ENCODE measurements at places on chromosomes 6 and 20. TPM values are rescaled to one million over a fixed set of nuclear protein-coding genes. Genes with fewer than 3 reads are reported as not detected.
A peak's percentile ranks its signal among the peaks of the same experiment; 100 is the strongest.

GRCh38 chr6:37200085-37200484, 30.1 kb downstream of the PIM1 start:
- DNase-seq, result no peak

GRCh38 chr6:40116832-40117231, 182.6 kb upstream of the MOCS1 start:
- DNase-seq, result no peak

DNA sequence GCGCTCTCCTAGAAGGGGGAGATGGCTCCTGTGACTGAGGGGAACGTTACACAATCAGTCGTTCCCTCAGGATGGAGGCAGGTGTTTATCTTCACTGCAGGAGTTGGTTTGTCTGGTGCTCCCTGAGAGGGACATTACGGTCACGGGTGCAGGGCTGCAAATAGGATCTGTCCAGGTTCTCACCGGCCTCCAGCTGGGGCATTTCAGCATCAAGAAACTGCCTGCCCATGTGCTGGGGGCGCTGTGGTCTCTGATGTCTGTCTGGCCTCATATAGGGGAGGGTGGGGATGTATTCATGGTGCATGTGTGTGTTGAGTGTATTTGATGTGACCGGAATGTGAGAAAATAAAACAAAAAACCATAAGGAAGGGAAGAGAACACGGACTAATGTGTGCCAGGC, 77.1 kb downstream of the TBC1D7 start:
- no peak for DNase-seq

DNA sequence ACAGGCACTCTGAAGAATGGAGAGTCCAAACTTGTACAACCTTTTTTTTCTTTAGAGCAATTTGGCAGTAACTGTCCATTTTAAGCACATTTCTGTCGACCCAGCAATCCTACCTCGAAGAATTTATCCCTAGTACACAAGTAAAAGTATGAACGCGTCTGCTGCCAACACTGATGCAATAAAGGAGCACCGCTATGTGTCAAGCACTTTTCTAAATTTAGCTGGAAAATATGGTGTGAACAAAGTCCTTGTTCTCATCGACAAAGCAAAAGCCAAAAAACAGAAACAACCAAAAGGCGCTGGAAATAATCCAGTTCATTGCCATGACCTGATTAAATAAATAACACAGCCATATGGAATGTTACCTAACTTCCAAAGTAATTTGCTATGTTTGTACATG, 1.1 kb downstream of the DPM1 start:
- DNase-seq, result no peak

DNA sequence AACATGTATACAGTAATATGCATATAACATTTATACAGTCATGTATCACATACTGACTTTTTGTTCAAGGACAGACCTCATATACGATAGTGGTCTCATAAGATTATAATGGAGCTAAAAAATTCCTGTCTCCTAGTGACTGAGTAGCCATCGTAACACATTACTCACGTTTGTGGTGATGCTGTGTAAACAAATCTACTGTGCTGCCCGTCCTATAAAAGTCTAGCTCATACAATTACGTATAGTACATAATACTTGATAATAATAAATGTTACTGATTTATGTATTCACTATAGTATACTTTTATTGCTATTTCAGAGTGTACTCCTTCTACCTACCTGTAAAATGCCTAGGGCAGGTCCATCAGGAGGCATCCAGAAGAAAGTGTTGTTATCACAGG, 17.4 kb downstream of the SERAC1 start:
- no peak for DNase-seq

DNA sequence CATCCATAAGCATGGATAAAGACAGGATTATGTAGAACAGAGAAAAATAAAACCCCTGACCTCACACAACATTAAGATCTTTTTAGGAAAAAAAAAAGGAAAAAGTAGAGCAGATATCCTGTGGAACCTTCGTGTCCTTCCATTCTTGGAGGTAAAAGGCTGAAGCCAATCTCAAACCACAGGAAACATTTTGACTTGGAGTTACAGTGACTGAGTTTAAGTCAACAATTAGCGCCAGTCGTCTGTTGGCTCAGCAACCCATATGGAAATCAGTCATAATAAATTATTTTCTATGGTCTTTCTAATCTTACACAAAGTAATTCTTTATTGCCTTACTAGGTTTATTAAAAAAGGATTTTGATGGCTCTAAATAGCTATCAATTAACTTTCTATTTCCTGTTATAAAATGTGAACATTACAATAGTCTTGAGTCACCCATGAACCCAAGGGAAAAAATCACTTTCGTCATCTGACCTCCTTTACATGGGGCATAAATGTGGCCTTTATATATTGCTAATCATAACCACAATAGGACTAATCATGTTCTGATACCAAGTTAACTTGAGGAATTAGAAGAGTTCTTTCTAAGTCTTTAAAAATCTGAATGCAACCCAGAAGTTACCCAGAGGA, 592.9 kb downstream of the TFAP2B start:
- DNase-seq, result peak; percentile 77

DNA sequence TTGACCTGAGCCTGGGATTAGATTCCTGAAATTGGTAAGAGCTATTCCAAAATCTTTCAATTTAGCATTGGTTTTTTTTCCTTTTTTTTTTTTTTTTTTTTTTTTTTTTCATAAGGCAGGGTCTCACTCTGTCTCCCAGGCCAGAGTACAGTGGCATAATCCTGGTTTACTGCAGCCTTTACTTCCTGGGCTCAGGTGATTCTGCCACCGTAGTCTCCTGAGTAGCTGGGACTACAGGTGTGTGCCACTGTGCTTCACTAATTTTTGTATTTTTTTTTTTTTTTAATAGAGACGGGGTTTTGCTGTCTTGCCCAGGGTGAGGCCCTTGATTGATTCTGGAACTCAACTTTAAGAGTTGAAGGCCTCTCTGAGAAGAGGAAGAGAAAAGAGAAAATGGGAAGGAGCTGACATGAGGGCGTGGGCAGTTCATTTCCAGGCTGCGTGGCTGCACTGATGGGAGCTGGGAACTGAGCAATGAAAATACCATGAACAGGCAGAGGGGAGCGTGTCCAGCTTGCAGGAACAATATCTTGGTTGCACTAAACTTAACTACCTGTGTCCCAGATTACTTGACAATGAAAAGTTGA, 24.6 kb downstream of the KDM1B start:
- DNase-seq, result no peak

- peak; percentile 90 for DNase-seq
Measured at GRCh38 chr6:107563694-107564588, 74.0 kb downstream of the SOBP start.

- DNase-seq, result no peak
Measured at GRCh38 chr6:106529438-106529837, 99.9 kb downstream of the RTN4IP1 start.

GRCh38 chr6:123418071-123418470, 218.7 kb downstream of the TRDN start:
- no peak for DNase-seq

GRCh38 chr6:104940893-104941728, 15.8 kb upstream of the LIN28B start:
- DNase-seq, result peak; percentile 47

- DNase-seq, result no peak
Measured at GRCh38 chr20:37414224-37415035, 68.5 kb downstream of the SRC start.

- DNase-seq, result peak; percentile 20
Measured at GRCh38 chr6:27608916-27609883, 136.3 kb upstream of the ZNF184 start.

DNA sequence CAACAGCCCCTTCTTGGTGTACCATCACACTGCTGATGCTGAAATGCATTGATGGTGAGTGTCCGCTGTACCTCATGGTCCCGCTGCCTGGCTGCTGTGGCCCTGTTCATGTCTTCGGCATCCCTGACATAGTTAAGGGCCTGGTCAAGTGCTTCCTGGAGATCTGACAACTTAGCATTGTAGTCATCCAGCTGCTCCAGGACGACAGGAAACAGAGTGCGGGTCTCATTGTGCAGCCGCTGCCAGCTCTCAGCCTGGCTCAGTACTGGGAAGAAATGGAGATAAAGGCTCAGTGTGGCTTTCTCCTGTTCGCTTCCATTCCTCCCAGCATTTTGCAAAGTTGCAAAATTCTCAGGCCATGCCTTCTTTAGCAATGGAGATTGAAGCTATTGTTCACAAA, 81.8 kb downstream of the LAMA4 start:
- DNase-seq, result no peak

DNA sequence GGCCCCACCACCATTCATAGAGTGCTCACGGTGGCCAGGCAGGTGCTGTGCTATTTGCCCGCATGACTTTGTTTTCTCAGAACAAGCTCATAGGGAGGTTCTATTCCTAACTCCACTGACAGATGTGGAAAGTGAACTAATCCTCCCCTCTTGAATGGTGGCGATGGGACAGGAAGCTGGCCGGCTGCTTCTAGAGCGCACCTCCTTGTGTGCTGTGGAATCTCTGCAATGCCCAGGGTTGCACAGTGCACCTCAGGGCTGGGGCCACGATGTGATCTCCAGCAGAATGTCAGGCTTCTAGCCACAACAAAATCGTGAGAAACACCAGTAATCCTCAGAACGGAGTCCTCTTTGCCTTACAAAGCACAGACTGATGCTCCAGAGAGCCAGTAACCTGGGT, 53.8 kb upstream of the SLC22A23 start:
- no peak for DNase-seq

GRCh38 chr6:22145376-22145775, 151.5 kb downstream of the PRL start:
- no peak for DNase-seq

- DNase-seq, result peak; percentile 78
Measured at GRCh38 chr6:160137989-160138835, 16.6 kb downstream of the SLC22A1 start.

GRCh38 chr6:121619013-121619412, 183.6 kb downstream of the GJA1 start:
- DNase-seq, result no peak

- DNase-seq, result no peak
Measured at GRCh38 chr6:138467901-138468300, 31.4 kb downstream of the NHSL1 start.

- DNase-seq, result no peak
Measured at GRCh38 chr6:62037445-62037844, 248.6 kb downstream of the KHDRBS2 start.

- DNase-seq, result no peak
Measured at GRCh38 chr6:79586548-79586947, 44.6 kb upstream of the SH3BGRL2 start.

DNA sequence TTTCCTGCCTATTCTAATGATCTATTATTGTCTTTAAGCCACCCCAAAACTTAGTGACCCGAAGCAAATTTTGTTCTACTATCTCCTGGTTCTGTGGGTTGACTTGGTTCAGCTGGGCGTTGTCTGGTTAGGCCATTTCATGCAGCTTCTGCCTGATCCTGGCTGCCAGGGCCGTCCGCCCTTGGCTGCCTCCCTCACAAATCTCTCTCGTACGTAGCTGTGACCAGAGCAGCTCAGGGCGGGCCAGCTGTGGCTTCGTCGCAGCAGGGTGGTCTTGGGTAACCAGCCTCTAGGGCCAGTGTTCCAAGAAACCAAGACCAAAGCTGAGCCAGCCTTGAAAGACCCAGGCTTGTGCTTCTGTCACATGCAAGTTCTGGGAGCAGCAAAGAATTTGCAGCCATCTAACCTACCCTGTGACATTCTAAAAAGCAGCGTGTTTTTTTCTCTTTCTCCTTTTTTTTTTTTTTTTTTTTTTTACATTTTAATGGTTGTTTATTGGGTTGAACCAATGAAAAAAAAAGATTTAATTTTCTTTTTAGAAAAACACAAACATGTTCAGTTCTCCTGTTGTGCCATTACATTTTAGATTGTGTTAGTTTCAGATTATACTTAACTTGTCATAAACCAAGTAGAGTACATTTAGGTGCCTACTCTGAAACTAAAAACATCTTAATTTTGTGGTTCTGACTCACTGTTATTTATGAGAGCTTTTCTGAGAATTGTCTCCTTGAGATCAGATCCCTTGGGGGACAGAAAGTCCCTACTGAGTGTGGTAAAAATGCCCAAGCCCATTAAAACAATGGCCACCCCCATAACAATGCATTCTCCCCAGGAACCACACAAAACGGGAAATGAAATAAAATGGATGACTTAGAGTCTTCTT, 83.9 kb downstream of the ZDHHC14 start:
- DNase-seq, result no peak

GRCh38 chr6:43070028-43070632, 6.0 kb upstream of the PTK7 start:
- DNase-seq, result peak; percentile 75

GRCh38 chr6:148225871-148226270, 116.8 kb upstream of the SASH1 start:
- DNase-seq, result no peak

DNA sequence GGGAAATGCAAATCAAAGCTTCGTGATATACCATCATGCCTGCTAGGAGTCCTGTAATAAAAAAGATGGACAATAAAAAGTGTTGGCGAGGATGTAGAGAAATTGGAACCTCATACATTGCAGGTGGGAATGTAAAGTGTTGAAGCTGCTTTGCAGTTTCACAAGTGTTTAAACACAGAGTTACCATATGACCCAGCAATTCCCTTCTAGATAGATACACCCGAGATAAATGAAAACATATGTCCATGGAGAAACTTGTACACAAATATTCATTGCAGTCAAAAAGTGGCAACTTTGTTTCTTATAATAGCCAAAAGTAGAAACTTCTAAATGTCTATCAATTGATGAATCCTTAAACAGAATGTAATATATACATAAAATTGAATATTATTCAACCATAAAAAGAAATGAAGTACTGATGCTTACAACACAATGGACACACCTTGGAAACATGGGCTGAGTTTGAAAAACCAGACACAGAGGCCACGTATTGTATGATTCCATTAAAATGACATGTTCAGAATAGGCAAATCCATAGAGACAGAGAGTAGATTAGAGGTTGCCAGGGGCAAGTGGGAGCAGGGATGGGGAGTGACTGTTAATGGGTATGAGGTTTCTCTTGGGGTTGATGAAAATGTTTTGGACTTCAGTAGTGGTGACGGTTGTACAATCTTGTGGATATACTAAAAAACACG, 20.8 kb upstream of the ERVFRD-1 start:
- DNase-seq, result no peak

GRCh38 chr6:71187141-71187540, 101.5 kb upstream of the OGFRL1 start:
- no peak for DNase-seq

GRCh38 chr6:96975852-96976251, 51.3 kb downstream of the KLHL32 start:
- no peak for DNase-seq

- peak; percentile 72 for DNase-seq
Measured at GRCh38 chr6:8627085-8627861, 191.9 kb upstream of the SLC35B3 start.

- DNase-seq, result peak; percentile 25
Measured at GRCh38 chr20:48260129-48260756, 475.0 kb upstream of the SULF2 start.

GRCh38 chr6:47446669-47447330, 30.8 kb upstream of the CD2AP start:
- no peak for DNase-seq

HAO1 gene
- not detected for total RNA-seq

LY6G5C gene
- total RNA-seq, result 0.48 TPM

DDO gene
- total RNA-seq, result 0.48 TPM

SAMD5 gene
- 21.2 TPM for total RNA-seq

STX7 gene
- total RNA-seq, result 33.5 TPM

NFATC2 gene
- total RNA-seq, result 14.7 TPM

BIRC7 gene
- total RNA-seq, result 2.9 TPM

PTPRK gene
- total RNA-seq, result 15.6 TPM

ALDH8A1 gene
- 1.4 TPM for total RNA-seq

SLC23A2 gene
- 12.5 TPM for total RNA-seq

TAGAP gene
- total RNA-seq, result 3.6 TPM

PROKR2 gene
- total RNA-seq, result not detected

FNDC11 gene
- 1.2 TPM for total RNA-seq

Data from umbilical cord (tissue), 2 donors.